ENCODE measurements at places on chromosomes 4 and X.

DNA sequence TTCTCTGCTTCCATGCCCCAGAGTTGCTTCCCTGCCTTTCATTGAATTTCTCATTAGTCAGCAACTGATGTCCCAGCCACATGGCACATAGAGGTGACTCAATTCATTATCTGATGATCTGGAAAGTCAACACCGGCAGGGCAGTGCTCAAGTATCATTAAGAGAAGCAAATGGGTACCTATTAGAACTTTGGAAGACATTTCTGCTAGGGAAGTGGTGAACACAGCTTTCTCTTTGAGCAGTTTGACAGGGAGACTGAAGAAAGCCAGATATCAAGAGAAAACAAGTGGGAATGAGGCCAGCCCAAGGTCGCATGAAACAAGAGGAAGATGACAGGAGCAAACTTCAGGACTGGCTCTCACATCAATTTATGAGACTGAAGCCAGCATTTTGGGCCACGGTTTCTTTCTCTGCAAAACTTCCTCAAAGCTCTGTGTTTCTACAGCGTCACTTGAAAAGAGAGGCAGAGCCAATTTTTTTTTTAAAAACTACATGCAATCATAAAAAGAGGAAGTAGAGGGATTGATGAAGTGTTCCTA lies 108.3 kb upstream of the RPS6KA3 start:
- no peak for DNase-seq

GRCh38 chr4:108036213-108036612 lies 46.5 kb downstream of the HADH start:
- DNase-seq: no peak

DNA sequence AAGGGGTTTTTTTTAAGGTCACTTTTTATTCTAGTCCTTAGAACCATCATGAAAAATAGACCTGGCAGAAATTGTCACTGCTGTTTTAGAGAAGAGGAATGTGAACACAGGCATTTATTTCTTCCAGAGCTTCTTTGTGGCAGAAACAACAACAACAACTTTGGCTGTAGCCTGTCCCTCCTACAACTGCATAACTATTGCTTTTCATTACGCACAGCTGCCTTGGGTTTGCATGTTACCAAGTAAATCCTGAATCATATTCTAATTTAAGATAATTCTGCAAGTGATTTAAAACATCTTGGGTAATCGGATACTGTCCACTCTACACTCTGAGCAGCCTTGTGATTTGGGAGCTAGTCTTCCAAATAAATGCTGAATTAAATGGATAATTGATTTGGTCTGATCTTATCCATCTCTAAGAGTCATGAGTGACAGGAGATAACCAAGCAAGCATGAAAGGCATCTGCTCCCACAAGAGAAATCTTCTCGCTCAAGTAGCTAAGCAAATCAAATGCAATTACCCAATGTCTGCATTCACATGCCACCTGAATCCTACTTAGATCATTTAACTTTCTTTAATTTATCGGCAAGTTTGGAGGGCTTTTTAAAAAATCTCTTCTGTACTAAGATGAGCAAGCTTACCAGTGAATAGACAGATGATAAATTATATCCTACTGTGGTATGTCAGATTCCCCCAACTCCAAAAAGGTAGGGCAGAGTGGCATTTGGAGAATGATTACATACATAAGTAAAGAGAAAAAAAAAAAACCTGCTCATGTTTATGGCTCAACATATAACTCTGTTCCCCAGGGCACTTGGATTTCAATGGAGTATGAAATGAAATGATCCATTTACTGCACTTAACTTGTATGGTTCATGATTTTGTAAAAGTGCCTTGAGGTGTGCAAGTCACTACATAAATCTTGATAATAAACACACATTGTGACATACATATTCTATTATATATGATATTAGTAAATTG lies 73.6 kb downstream of the EGF start:
- DNase-seq: no peak

DNA sequence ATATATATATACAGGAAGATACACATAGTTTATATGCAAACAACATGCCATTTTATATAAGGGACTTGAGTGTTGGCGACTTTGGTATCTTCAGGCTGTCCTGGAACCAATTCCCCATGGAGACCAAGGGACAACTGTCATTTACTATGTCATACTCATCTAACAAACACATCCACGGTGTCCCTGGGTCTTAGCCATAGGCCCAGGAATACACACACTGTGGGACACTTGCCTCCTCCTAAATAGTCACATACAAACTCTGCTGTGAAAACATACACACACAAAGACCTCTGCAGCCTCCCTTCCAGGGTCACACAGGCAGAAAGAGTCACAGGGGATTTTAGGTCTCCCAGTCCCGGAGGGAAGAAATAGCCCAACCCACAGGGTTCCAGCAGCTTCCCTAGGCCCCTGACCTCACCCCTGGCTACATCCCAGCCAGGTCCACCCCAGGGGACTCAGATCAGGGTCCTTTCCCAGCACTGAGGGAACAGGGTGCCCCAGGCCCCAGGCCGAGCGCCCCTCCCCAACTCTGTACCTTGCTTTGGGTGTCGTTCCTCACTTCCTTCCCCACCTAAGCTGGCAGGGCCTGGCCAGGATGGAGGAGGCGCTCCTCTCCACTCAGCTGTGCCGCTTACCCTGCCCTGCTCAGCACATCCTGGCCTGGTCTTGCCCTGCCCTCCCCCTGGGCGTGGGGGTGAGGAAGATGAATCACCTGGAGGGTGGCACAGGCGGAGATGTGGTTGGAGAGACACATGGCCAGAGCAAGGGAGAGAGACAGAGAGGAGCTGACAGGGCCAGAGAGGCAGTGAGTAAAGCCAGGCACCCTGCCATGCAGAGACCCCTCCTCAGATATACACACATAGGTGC lies 21.8 kb downstream of the FGD1 start:
- DNase-seq: no peak

- DNase-seq: peak; percentile 50
These were observed 146.4 kb downstream of the GPC3 start for GRCh38 chrX:133838761-133839676.
